ENCODE measurements at places on chromosomes 6 and 20.

- no peak for DNase-seq
Observed at GRCh38 chr6:153862139-153862538, 176.9 kb upstream of the OPRM1 start.

DNA sequence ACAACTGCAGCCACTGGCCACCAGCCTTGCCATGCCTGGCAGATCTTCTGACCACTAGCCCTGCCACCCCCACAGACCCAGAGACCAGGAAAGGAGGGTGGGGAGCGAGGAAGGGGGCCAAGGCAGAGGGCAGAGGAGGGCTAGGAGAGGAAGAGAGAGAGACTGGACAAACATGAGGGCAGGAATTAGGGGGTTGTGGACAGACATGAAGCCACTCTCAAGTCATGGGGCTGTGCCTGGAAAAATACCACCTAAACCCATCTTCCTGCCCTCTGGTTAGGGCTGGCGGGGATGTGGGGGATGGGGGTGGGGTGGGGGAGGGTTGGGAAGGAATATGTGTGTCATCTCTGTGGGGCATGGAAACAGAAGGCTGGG is 1.4 kb upstream of the SLC29A1 start:
- DNase-seq: no peak

DNA sequence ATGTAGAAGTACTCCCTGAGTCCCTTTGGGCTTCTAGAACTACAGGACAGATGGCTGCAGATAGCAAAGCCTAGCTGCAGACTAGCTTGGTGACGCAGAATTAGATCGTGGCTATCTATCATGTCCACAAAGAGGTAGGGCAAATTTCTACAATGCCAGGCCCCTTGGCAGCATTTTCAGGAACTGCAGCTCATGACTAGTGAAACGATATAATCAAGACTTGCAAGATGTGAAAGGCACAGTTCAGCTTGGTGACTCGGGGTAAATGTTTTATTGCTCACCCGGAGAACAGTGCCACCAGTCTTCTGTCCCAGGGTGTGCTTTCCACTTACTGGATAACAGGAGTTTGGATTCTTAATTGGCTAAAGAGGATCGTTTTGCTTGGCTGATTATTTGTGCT is 108.7 kb upstream of the LY86 start:
- DNase-seq: no peak

GRCh38 chr6:152863618-152864326 is 113.2 kb downstream of the VIP start:
- DNase-seq: peak; percentile 41

DNA sequence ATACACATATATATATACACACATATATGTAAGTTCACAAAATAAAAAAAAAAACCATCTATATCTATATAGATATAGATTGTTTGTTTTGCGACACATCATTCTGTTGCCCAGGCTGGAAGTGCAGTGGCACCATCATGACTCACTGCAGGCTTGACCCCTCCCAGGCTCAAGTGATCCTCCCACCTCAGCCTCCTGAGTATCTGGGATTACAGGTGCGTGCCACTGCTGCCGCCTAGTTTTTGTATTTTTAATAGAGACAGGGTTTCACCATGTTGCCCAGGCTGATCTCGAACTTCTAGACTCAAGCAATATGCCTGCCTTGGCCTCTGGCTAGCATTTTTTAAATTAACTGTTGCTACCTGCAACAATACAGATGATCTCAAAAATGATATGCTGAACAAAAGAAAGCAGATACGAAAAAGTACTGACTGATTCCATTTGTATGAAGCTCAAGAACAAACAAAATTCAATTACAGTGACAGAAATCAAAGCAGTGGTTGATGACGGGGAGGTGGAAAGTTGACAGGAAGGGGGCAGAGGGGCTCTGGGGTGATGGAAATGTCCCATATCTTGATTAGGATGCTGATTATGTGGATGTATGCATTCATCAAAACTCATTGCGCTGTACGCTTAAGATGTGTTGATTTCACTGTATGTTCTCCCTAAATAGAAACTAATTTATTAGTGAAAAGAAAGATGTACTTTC is 49.6 kb downstream of the ATXN1 start:
- no peak for DNase-seq

DNA sequence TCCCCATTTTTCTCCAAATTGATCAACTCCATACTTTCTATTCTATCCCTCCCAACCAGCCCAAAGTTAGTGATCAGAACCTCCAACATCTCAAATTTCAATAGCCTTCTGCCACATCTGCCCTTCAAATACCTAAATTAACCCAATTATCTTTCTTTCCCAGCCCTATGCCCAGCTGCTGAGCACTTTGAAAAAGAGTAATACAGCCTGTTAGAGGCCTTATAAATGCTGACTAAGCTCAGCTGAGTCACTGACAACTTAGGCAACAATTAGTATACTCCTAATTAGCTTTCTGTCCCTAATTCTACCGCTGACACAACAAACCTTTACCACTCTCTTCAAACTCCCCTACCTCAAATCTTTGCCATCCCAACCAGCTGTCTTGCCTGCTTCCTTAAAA is 23.5 kb downstream of the RUNX2 start:
- DNase-seq: no peak

- no peak for DNase-seq
Observed at GRCh38 chr6:27768556-27768955, 143.6 kb downstream of the OR2B2 start.

- DNase-seq: no peak
Observed at GRCh38 chr6:26439151-26440125, 866 bp upstream of the BTN3A3 start.

- no peak for DNase-seq
Observed at GRCh38 chr6:128500749-128501600, 19.4 kb downstream of the PTPRK start.

GRCh38 chr20:50758469-50758868 is 27.1 kb downstream of the PARD6B start:
- no peak for DNase-seq

DNA sequence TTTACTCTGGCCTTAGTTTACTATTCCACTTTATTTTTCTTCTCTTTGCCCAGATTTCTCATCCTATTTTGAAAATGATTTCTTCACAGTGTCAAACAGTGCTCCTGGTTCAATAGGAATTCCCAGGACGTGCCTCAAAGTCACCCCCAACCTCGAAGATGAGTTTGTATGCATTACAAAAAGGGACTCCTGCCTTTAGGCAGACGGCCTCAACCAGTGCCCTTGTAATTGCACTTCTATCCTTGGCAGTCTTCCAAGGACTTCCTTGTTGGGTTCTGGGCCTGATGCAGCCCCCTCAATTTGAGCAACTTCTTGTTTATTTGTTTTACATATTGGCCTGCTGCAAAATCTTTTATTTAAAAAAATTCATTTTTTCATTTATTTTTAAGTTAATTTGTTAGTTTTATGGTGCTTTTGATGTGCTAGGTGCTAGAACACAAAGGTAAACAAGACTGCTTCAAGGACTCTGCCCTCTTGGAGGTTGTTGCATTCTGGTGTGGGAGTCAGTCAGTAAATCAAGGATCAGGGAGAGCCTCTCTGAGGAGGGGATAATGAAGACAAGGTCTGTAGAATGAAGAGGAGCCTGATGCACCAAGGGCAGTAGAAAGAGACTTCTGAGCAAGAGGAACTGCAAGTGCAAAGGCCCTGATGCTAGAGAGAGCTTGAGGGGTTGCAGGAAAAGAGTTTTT is 181.5 kb upstream of the LAMP5 start:
- no peak for DNase-seq

DNA sequence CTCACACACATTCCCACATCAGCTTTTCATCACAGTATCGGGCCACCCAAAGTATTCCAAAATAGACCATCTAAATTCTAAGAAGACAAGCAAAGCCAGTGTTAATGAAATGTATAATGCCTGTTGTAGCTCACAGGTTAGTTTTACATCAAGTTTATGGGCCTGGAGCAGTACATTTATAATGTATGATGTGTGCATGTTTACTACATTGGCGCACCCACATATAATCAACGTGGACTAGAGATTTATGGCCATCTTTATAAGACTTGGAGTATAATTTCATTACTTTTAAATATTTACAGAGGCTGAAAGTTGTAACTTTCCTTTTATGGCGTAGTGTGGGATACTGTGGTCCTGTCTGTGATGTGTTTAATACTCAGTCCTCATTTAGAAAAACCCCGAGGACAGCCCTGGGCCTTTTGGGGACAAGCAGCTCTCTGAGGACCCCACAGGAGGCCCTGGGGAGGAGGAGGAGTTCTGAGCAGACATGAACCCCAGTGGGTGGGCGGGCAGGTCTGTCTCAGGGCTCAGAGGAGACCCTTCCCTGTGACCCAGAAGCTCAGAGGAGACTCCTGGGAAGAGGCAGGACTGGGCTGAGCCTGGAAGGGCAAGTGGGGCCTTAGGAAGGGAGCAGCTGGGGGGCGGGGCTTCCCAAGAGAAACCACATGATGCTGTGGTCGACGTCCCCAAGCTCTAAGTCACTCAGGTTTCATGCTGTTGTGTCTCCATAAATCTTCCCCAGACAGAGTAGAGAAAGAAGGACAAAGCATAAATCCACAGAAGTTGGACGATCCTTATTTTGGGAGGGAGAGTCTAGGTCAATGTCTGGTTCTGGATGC is 232.1 kb downstream of the PREX1 start:
- no peak for DNase-seq

- no peak for DNase-seq
Observed at GRCh38 chr6:26250698-26251044, 114.3 kb upstream of the BTN3A2 start.

- no peak for DNase-seq
Observed at GRCh38 chr6:129678463-129678862, 31.5 kb downstream of the ARHGAP18 start.

DNA sequence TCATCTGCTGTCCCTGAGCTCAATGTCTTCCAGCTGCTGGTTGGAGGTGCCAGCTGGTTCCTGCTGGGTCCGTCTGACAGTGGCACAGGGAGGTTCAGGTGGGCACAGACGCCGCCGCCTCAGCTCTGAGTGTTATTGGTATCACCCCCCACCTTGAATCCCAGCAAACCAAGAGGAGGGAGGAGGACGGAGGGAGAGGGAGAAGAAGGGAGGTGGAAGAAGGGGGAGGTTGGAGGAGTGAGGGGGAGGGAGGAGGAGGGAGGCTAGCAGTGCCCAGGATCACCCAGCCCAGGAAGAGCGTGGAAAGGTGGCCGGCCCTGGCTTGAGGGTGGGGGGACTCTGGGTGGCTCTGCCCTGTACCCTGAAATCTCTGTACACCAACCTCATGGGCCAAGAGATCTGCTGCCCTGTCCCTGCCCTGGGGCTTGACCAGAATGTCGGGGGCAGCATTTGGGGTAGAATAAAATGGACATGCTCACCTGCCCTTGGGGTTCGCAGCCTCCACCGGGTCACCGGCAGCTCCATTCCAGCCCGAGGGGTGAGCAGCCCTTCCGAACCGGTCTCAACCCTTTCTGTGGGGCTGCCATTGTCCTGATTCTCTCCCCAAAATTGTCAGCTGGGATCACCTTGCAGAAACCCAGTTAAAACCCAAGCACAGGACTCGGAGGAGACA is 17.1 kb downstream of the NTSR1 start:
- DNase-seq: no peak

- DNase-seq: no peak
Observed at GRCh38 chr20:50870561-50871161, 60.6 kb downstream of the ADNP start.

DNA sequence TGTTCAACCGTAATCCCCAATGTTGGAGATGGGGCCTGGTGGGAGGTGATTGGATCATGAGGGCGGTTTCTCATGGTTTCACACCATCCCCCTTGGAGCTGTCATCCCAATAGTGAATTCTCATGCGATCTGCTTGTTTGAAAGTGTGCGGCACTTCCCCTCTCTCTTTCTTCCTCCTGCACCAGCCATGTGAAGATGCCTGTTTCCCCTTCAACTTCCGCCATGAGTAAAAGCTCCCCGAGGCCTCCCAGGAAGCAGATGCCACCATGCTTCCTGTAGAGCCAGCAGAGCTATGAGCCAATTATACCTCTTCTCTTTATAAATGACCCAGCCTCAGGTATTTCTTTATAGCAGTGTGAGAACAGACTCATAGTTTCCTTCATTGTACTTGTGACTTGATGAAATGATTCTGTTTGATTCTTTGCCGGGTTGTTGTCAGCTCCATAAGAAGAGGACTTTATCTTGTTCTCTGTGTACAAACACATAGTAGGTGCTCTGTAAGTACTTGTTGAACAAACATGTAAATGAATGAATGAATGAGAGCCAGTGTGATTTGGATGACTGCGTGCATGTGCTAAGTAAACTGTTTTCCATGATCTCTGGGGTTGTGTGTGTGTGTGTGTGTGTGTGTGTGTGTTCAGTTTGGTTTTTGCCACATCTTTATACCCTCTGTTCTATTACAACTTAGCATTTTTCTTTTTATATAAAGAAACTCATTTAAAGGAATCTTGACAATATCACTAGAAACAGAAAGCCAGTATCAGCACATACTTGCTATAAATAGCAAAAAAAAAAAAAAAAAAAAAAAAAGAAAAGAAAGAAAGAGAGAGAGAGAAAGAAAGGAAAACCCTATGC is 22.5 kb upstream of the PTGIS start:
- DNase-seq: no peak

Measured in activated CD4-positive, alpha-beta T cell treated with anti-CD3 and anti-CD28 coated beads for 24 hours (primary cell).